Amniotic stem cell (primary cell): ENCODE measurements at places on chromosomes 1 and 21.
A peak's percentile ranks its signal among the peaks of the same experiment; 100 is the strongest.

DNA sequence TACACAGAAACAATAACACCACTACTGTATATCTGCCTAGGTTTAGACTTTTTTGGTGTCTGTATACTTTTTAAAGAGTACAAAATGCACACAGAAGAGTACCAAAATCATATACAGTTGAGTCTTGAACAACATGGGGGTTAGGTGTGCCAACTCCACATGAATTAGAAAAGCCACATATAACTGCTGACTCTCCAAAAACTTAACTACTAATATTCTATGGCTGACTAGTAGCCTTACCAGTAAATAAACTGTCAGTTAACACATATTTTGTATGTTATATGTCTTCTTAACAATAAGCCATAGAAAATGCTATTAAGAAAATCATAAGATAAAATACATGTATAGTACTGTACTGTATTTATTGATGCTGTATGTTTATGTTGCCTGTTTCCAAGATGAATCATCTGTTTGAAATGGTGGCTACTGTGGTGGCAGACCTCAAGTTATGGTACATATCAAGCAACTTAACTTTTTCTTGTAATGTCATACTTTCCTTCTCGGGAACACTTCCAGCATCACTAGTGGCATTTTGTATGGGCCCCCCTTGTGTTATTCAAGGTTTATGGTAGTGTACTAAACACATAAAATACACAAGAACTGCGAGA lies 71.2 kb downstream of the LHX4 start:
- no peak for DNase-seq

- DNase-seq = no peak
These were observed 35.7 kb downstream of the PTGFR start for GRCh38 chr1:78526496-78526895.

DNA sequence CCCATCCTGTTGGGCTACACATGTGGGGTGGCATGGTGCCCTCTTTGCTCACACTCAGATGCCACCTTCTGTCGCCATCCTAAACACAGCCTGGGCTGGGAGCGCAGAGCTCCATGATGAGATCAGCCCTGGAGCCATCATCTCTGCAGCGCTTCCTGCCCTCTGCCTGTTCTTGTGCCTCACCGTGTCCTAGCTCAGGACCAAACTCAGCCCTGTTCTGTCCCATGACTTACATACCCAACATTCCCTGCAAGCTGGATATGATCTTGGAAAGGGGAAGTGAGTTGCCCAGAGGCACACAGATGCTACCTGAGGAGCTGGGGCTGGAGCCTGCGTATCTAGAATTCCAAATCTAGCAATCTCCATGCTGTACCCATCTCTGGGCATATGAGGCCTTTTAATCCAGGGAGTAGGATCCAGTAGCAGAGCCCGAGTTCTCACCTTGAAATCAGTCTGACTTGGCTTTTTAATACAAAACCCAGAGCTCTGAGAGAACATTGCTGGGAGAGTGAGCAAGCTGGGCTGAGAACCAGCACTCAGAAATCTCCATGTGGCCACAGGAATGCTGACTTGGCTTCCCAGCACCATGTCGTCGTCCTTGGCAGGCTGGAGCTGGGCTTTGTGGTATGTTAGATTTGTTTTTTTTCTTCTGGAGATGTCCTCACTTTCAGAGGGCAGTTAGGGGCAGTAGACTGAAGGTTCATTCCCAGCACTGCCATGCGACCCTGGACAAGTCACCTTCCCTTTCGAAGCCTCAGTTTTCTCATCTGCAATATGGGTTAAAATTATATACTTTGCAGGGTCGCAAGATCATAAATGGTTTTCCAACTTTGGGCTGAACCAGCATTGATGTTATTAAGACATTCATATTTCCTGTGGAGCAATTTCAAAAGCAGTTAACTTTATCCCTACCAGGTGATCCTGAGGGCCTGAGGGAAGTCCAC lies 2.6 kb downstream of the ALPL start:
- DNase-seq = peak; percentile 84

DNA sequence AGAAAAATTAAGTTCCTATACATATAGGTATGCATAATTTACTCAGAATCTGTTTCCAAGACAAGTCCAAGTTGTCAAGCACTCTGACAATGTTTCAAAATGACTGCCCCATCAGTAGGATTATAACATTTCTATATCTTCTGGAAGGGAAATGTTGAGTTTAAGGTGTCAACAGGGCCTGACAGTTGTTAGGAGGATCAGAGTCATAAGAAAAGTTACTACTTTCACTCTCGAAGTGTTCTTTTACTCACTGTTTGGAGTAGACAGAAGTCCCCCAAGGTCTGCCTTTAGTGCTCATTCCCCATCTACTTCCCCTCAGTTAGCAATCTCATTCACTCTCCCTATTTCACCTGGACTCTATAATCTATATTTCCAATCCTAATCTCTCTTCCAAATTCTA lies 20.6 kb upstream of the MAGI3 start:
- DNase-seq = no peak

- DNase-seq = no peak
These were observed 22.7 kb upstream of the OR6N2 start for GRCh38 chr1:158803678-158804077.

DNA sequence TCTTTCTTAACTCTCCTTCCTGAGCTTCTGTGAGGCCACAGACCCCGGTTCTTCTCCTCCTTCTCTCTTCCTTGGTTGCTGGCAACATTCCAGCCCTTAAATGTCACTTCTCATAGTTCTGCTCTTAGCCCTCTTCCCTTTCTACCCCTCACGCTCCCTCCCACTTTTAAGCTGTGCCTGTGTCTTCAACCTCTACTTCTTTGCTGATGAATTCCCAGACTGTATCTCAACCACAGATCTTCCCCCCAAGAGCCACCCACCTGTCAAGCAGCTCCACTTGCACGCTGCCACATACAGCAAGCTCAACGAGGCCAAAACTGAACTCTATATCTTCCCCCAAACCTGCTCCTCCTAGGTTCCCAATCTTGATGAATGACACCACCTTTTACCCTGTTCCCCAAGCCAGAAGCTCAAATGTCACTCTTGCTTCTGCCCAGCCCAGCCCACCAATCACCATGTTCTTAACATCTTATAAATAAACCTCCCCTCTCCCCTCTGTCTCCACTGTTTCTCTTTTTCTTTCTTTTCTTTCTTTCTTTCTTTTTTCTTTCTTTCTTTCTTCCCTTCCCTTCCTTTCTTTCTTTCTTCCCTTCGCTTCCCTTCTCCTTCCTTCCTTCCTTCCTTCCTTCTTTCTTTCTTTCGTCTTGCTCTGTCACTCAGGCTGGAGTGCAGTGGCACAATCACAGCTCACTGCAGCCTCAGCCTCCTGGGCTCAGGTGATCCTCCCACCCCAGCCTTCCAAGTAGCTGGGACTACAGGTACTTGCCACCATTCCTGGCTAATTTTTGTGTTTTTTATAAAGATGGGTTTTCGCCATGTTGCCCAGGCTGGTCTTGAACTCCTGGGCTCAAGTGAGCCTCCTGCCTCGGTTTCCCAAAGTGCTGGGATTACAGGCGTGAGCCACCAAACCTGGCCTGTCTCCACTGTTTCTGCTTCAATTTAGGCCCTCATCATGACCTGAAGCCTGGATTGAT lies 19.8 kb upstream of the PTP4A2 start:
- DNase-seq = no peak

DNA sequence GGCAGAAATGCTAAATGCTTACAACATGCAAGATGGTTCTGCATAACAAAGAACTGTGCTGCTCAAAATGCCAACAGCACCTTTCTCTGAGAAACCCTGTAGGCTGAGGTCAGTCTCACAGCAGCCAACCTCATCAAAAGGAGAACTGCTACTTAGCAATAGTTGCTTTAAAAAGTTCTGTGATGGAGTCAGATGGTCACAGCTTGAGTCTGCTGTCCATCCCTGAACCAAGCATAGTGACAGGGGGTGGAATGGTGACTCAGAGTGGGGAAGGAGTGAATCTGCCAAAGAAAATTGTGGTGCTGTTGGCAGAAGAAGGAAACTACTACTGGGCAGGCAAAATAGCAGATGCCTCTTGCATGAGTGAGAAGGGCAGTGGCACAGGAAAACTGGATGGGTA lies 106.0 kb upstream of the FAM78B start:
- DNase-seq = no peak

- no peak for DNase-seq
These were observed at the start of gene ILDR2 for GRCh38 chr1:166975361-166976129. ILDR2 (minus strand) TSS chr1:166975540; CDS start chr1:166975268, 272 bp downstream.

DNA sequence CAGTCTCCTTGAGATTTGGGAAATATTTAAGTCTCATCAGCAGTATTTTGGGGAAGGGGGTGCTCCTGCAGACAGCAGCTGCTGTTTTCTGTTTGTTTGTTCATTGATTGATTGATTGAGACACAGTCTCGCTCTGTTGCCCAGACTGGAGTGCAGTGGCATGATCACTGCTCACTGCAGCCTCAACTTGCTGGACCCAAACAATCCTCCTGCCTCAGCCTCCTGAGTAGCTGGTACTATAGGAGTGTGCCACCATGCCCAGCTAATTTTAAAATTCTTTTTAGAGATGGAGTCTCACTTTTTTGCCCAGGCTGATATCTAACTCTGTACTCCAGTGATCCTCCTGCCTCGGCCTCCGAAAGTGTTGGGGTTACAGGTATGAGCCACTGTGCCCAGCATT lies 18.2 kb downstream of the UCK2 start:
- DNase-seq = no peak

DNA sequence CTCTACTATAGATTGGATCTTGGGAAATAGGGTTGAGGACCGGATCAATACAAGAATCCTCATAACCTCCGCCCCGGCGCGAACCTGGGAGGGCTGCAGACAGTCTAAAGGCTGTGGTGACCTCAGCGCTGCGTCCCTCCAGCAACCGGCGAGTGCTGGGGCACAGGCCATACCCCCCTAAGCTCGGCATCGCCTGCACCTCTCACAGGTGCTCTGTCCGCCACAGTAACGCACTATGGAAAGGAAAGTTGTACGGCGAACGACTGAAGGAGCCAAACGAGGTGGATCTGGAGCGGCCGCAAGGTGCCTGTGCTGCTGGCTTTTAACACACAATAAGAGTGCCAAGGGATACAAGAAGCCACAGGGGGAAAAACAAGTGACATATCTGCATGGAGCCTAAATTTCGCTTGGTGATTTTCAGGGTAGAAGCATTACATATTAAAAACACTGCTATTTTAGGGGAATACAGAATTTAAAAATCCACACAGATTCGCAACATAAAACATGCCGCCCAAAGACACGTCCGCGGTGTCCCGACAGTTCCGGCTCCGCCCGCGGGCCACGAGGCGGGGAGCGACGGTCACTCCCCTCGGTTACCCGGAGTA lies 1.4 kb upstream of the RBM15 start:
- DNase-seq = no peak

DNA sequence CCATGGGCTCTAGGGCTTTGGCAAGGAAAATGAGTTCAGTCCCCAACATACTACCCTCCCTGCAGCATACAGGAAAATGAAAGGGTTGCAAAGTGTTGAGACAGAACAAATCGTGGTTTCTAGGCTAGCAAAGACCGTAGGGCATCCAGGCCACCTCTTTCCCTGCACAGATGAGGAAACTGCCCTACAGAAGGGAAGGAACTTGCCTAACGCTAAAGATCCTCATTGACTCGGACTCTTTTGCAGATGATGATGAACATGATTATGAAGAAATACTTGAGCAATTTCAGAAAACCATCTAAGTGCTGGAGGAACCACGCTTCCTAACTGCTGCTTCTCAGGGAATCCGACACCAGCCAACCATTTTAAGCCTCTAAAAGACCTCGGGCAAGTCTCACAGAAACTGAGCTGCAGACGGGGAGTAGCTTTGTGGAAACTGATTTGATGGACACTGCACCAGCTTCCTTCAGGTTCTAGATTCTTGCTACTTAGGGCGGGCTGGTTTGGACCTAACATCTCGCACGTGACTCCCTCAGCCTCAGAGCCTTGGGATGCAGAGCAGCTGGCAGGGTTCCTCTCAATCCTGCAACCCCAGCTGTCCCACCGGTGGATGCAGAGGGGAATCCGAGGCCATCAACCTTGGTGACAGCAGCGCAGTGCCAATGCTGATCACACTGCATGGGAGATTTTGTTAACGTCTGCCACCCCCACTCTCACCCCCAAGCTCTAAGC lies 13.4 kb downstream of the THEMIS2 start:
- no peak for DNase-seq

GRCh38 chr1:31793086-31793485 lies 22.7 kb downstream of the SPOCD1 start:
- DNase-seq = no peak

DNA sequence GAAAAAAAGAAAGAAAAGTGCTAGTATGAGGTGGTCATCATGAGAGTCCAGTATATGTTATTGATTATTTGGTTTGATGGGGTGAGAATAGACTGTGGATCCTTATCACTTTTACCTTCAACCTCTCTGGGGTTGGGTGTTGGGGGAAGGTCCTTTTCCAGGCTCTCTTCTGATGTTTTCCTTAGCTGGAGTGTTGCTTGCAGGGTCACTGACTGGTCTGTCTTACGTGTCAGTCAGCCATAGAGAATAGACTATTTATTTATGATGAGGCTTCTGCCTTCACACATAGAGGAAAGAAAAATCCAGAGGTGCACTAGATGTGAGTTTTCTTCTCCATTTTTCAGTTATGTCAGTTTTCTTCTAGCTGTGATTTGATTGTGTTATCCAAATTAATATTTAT lies 36.5 kb downstream of the MAP3K21 start:
- DNase-seq = no peak

DNA sequence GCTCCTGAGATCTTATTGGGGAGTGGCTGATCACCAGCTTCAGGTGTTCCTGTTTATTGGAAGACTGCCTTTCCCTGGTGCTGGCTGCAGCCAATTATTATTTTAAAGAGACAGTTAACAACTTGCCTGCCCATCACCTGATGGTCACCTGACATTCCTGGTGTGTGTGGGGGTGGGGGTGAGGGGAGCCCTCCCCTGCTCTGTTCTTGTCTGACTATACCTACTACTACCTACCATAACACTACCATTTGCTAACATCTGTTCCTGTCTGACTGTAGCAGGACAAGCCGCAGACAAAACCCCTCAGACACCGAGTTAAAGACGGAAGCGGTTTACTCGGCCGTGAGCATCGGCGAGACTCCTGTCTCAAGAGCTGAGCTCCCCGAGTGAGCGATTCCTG lies 54.9 kb upstream of the NBPF3 start:
- no peak for DNase-seq

DNA sequence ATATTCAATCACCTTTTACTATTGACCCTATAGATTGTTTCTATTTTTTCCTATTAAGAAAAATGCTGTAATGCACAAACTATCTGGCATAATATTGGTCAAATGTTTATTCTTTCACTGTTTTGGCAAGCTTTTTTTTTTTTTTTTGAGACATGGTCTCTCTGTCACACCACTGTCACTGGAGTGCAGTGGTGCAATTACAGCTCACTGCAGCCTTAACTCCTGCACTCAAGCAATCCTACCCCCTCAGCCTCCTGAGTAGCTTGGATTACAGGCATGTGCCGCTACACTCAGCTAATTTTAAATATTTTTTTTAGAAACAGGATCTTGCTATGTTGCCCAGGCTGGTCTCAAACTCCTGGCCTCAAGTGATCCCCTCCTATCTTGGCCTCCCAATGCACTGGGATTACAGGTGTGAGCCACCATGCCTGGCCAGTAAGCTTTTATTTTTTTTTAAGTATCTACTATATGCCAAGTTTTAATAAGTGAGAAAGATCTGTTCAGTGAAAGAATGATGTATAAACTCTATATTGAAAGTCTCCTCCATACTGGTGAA lies 3.4 kb downstream of the CDC7 start:
- DNase-seq = no peak

GRCh38 chr1:67917006-67917405 lies 83.7 kb upstream of the GNG12 start:
- DNase-seq = no peak

- DNase-seq = no peak
These were observed 23.6 kb upstream of the MAB21L3 start for GRCh38 chr1:116087628-116088027.

GRCh38 chr1:150970808-150971582 lies 3.6 kb downstream of the CERS2 start:
- DNase-seq = no peak
